Stimulated activated CD8-positive, alpha-beta memory T cell treated with anti-CD3 and anti-CD28 coated beads, Interleukin-15, amount 100 ng/mL, for 1 hour (primary cell): ENCODE measurements at places on chromosomes 7 and 10.

GRCh38 chr10:1519391-1519790 is 217.9 kb downstream of the ADARB2 start:
- DNase-seq, result no peak

DNA sequence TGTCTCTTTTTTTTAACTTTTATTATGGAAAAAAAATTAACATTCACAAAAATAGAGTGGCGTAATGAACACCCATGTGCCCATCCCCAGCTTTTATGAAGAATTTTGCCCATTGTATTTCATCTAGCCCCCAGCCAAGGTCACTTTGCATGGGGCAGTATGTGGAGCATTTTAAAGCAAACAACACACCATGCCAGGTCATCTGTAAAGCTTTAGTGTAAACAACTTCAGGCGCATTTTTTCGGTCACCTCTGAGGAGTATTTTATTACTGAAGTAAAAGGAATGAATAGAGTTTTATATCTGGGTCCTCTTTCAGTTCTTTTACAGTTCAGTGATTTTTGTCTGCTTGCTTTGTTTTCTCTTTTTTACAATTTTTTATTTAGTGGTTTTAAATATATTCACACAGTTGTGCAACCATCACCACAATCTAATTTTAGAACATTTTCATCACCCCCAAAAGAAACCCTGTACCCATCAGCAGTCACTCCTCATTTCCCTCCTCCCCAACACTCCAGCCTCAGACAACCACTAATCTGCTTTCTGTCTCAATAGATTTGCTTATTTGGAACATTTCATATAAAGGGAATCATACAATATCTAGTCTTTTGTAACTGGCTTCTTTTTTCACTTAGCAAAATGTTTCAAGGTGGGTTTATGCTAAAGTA is 87.9 kb downstream of the SLC37A3 start:
- no peak for DNase-seq

DNA sequence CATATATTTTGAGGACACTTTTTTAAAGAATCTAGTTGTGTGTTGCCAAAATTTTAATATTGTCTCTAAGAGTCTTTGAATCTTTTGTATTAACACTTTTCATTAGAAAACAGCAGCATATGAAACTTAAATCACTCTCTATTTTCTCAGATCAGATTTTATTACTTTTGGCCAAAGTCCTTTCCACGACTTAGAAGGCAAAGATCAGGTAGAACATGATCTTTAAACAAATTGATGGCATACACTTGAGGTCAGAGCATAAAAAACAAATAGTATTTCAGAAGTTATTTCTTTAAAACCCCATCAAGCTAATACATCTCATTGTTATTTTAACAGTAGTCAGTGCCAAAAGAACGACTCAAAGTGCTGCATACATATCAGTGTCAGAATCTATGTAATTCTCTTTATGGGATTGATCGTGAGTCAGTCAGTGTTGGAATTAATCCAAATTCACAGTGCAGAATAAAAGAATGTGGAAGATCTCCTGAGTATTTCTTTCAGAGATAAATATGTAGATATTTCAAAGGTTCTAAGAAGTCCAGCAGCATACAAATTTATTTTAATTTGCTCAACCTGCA is 9.6 kb upstream of the AGMO start:
- DNase-seq, result no peak

DNA sequence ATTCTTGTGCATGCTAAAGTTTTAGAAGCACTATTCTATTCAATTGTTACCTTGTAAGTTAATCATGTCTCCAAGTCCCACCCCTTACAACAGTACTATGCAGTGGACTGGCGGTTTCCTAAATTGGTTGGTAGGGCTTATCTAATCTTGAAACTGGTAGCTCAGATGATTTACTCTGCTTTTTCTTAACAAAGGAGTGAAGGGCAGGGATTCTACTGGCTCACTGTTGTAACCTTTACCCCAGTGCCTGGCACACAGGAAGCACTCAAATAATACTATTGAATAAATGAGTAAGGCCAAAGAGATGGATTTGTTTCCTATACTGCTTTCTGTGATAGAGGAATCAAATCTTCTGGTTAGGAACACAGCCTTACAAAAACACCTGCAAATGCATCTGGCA is 46.0 kb upstream of the CYCS start:
- DNase-seq, result no peak
